ENCODE measurements at places on chromosomes 5 and 9.

DNA sequence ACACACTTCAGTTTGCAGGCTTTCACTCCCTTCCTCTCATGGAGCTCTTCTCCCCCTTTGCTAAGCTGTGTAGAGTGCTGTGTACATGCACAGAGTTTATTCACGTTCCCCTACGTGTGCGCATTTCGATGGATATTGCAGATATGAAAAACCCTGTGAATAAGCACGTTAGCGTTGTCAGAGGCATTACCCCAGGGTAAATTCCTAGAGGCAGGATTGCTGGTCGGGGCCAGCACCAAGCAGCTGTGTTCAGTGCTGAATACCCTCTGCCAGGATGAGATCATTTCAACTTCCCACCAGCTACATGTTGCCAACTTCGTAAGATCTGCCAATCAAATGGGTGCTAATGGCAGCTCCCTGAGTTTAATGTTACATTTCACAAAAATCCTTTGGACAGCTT, 172.3 kb upstream of the PPP1R26 start:
- DNase-seq = no peak

DNA sequence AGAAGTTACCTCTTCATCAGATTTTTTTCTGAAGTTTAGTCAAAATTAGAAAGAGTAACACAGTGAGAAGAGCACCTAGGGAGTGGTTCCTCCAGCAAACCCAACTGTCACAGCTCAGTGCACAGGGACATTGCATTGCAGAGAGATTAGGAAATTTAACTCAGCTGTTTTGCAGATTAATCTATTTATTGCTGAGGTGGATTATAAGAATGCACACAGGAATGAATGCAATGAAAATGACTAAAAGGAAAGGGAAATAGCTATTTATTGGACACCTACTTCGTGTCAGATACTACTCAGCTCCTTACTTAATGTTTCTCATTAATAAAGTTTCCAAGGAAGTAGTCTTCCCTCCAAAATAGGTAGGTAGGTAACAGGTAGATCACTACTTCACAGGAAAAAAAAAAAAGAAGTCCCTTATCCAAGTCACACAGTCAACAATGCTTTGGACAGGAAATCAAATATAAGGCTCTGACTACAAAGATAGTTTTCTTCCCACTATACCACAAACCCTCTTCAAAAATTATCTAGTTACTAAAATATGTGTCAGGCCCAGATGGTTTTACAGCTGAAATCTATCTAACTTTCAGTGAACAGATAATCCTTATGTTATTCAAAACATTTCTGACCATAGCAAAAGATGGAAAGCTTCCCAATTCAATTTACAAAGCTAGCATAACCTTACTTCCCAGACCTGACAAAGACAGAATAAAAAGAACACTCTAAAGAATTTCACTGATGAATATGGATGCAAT, 442.2 kb upstream of the MPDZ start:
- DNase-seq = no peak

GRCh38 chr9:5269249-5269715, 35.2 kb downstream of the RLN2 start:
- DNase-seq = no peak

- no peak for DNase-seq
These were observed 14.9 kb upstream of the TMEM38B start for GRCh38 chr9:105679257-105680022.

- DNase-seq = no peak
These were observed 216 bp downstream of the ZMYND19 start for GRCh38 chr9:137590123-137590468.

DNA sequence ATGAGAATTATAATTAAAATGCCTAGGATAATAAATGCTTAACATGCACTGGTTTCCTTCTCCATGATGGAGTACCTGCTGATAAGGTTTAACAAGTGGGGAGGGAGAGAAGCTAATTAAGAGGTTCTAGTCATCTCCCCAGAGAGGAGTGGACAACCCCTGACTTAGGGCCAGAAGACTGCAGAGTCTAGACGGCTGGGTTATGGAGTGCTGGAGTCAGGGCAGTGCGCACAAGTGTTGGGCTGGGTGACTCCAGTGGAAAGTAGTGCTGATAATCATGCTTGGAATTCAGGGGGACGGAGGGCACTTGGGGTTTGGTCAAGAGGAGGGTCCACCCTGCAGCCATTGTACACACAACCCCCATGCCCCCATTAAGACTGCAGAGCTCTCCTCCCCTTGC, 32.8 kb upstream of the TGFBI start:
- no peak for DNase-seq

DNA sequence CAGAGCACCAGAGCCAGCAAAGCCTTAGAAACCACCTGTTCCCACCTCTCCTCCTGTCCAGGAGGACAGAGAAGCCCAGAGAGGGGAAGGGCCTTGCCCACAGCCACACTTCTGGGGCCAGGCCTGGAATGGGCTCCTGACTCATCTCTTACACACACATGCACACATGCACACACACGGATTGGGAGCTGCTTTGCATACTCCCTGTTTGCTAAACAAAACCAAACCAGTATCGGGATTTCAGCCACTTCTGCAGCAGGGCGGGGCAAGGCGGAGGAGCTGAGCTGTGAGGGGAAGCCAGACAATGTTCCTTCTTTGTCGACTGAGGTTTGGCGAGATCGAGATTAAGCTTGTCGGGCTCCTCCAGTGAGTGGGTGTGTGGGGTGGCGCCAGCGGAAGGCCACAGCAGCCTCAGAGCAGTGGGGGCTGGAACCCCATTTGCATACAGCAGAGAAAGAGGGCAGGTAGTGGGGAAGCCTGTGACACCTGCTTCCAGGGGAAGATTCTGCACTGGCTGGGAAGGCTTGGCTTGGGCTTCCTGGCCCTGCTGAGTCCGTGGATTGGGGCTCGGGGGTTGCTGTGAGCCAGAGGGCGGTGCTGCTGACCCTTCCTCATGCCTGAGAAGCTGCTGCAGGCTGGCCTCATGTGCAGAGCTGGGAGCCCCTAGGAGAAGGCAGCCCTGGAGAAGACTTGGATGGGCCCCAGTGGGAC, 16.1 kb downstream of the GFI1B start:
- no peak for DNase-seq

GRCh38 chr5:102483736-102484135, 15.1 kb downstream of the SLCO6A1 start:
- no peak for DNase-seq

- no peak for DNase-seq
These were observed 197.6 kb downstream of the PAX5 start for GRCh38 chr9:36836486-36836885.

- peak; percentile 76 for DNase-seq
These were observed 93.9 kb upstream of the LMX1B start for GRCh38 chr9:126519660-126520420.

DNA sequence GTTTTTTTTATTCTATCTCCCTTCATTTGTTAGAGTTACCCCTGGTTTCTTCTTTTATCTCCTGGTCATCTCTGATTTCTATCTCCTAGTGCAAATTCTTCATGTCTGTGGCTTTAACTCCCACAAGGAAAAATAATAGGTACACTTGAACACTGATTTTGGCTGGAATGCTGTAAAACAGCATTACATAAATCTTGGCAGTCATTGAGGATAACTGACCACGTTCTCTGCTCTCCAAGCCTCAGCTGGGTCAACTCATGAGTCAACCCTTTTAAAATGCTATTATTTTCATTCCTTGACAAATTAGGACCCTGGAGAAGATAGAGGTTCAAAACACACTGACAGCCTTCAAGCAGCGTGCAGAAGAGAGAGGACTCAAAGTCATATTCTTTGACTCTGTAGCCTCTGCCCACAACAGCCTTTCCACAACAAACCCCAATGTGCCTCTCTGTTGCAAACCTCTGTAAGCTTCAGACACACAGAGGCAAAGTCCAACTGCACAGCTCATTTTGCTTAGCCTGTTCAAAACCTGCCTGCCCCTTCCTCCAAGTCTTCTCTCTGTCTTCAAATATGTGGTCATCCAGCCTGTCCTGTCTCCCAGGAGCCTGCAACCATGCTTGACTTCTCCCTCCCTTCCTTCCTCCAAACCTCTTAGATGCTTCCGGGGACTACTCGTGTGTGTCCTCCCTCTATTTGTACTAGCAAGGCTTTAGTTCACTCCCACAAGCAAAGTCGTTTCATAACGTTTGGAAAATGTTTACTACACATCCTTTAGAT, 398.4 kb downstream of the MED10 start:
- no peak for DNase-seq

- DNase-seq = peak; percentile 3
These were observed 61.8 kb downstream of the SPATA31C2 start for GRCh38 chr9:88076286-88077070.

Data from stimulated activated effector memory CD8-positive, alpha-beta T cell treated with anti-CD3 and anti-CD28 coated beads, Interleukin-12 subunit alpha, Interleukin-12 subunit beta, amount 100 ng/mL, for 72 hours (primary cell).